ENCODE measurements at places on chromosomes 5 and 9. TPM values are rescaled to one million over a fixed set of nuclear protein-coding genes. Genes with fewer than 3 reads are reported as not detected.

Gene DUSP1
- 56.1 TPM for total RNA-seq

Gene STX17
- total RNA-seq: 23.7 TPM

Gene RC3H2
- total RNA-seq: 46.6 TPM

Gene FAM221B
- total RNA-seq: not detected

Gene SLC26A2
- total RNA-seq: 8.1 TPM

Gene FAM151B
- 2.0 TPM for total RNA-seq

Gene ENDOG
- 51.3 TPM for total RNA-seq

Gene TMC1
- 0.65 TPM for total RNA-seq

Gene SPINK7
- total RNA-seq: not detected

Gene FCN2
- not detected for total RNA-seq

DNA sequence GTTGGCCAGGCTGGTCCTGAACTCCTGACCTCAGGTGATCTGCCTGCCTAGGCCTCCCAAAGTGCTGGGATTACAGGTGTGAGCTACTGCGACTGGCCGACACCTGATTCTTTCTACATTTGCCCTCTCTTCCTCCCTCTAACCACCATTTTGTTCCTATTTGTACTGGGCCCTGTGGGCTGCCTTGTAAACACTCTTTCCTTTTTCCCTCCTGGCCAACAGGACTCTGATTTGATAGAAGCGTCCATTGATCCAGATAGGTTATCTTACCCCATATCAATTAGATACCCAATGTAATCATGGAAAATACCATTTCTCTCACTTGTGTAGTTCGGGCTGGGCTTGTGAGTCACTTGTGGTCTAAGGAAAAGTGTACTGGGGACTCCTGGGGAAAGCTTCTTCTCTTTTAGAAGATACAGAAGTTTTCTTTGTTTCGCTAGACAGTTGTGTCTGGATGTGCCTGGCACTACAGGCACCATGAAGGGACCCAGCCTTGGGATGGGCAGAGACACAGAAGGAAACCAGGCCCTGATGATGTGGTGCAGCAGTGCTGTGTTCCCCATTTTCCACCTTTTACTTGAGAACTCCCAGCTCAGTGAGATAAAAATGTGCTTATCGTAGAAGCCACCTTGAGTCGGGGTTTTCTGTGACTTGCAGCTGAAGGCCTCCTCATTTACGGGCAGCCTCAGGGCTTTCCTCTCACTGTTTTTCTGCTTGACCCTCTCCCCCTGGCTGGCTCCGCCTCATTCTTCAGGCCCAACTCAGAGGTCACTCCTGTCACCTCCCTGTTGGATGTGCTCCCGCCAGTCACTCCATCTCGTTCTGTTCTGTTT is 32.8 kb upstream of the CPEB4 start:
- H3K4me1 ChIP-seq: peaks cover 14% of the 10 kb centered on the region
- H3K36me3 ChIP-seq: no peaks in the 10 kb centered on the region
- H3K27ac ChIP-seq: no peak overlapping the region
- H3K4me3 ChIP-seq: no peak overlapping the region

- H3K36me3 ChIP-seq: no peaks in the 10 kb centered on the region
- peaks cover 27% of the 10 kb centered on the region for H3K27me3 ChIP-seq
- no peak overlapping the region for H3K4me3 ChIP-seq
- H3K27ac ChIP-seq: no peak overlapping the region
Observed at GRCh38 chr5:175873088-175873454, 1.7 kb downstream of the CPLX2 start.

DNA sequence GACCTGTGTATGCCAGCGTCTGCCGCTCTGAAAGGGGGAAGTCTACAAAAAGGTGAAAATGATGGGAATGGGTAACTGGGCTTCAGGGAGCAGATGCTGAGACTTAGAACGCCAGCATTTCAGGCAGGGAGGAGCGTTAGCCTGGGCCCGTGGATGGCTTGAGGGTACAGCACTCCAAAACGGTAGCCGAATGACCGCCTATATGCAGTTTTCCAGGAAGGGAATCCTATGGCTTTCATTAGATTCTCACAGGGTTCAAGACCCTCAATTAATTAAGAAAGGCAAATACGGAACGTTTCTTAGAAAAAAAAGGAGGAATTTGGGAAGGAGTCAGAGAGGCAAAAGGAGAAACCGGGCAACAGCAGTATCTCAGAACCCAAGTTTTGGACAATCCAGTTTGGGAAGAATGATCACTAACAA is 639 bp downstream of the AMACR start:
- H3K4me3 ChIP-seq: peak overlapping the region; percentile 64
- H3K4me1 ChIP-seq: peaks cover 11% of the 10 kb centered on the region
- H3K27me3 ChIP-seq: no peaks in the 10 kb centered on the region
- H3K36me3 ChIP-seq: peaks cover 31% of the 10 kb centered on the region
- peak overlapping the region; percentile 91 for H3K27ac ChIP-seq

GRCh38 chr5:59460368-59461153 is 433.0 kb downstream of the PDE4D start:
- no peaks in the 10 kb centered on the region for H3K4me1 ChIP-seq
- DNase-seq: no peak
- no peaks in the 10 kb centered on the region for H3K36me3 ChIP-seq
- H3K27ac ChIP-seq: no peak overlapping the region
- H3K4me3 ChIP-seq: no peak overlapping the region
- H3K27me3 ChIP-seq: no peaks in the 10 kb centered on the region

DNA sequence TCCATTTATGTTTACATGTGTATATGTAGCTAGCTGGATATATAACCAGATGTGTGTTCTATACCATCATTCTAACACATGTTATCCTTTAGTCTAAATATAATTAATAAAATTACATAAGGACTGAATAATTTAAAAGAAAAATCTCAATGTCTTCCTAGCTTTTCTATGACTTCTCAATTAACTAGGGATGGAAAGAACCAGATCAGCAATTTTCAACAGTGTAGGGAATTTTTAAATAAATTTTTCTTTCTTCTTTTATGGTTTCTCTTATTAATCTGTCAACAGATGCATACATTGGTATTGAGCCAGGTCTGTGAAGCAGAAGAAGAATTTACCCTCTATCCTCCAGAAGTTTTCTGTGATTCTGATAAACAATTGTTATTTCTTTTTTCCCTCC is 2180.4 kb upstream of the C9orf72 start:
- no peak for DNase-seq
- H3K4me1 ChIP-seq: no peaks in the 10 kb centered on the region
- H3K4me3 ChIP-seq: no peak overlapping the region
- no peaks in the 10 kb centered on the region for H3K27me3 ChIP-seq

DNA sequence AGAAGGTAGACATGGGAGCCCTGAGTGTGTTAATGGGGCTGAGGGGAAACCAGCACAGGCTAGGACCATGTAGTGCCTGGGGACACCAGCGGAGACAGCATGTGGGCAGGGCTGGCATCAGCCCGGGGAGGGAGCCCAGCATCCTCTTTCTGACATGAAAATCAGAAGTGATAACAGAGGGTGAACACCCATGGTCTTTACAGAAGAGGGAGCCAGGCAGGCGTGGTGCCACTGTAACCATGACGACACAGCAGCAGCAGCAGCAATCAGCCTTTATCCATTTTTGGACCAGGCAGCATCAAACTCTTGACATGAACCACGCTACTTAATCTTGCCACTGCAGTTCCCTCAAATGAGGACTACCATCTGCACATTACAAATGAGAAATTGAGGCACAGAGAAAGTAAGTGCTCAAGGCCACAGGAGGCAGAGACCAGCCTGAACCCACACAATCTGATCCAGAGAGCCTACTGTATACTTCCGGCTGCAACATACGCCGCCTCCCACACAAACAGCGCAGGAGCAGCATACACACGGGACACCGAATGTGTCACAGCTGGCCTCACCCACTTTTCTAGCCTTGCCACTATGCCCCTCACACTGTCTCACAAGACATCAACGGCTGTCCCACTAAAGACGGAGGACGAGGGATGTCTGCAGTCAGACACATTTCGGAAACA is 23.8 kb downstream of the CAMSAP1 start:
- DNase-seq: no peak
- H3K4me1 ChIP-seq: peaks cover 45% of the 10 kb centered on the region
- no peak overlapping the region for H3K4me3 ChIP-seq
- no peaks in the 10 kb centered on the region for H3K36me3 ChIP-seq
- no peak overlapping the region for H3K27ac ChIP-seq
- H3K27me3 ChIP-seq: no peaks in the 10 kb centered on the region

GRCh38 chr5:65026816-65027548 is 258.3 kb downstream of the CWC27 start:
- H3K36me3 ChIP-seq: no peaks in the 10 kb centered on the region
- H3K4me3 ChIP-seq: no peak overlapping the region
- no peaks in the 10 kb centered on the region for H3K27me3 ChIP-seq
- H3K4me1 ChIP-seq: no peaks in the 10 kb centered on the region
- no peak overlapping the region for H3K27ac ChIP-seq

DNA sequence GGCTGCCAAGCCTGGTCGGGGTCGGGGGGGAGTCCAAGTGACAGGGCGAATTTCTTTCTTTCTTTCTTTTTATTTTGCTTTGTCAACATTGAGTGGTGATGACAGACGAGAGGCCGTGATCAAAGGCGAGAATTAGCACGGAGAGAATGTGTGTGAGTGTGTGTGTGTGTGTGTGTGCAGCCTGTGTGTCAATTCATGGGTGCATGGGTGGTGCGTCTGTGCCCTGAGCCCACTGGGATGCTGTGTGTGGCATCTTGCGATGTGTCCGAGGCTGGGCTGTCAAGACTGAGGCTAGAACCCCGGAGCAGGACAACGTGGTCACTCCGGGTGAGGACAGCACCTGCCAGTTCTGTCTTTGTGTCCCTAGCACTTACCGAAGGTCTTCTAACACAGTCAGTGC is 4.7 kb upstream of the FIBCD1 start:
- no peak overlapping the region for H3K4me3 ChIP-seq
- H3K36me3 ChIP-seq: no peaks in the 10 kb centered on the region
- peaks cover 20% of the 10 kb centered on the region for H3K4me1 ChIP-seq
- no peak for DNase-seq

- H3K4me3 ChIP-seq: no peak overlapping the region
- H3K4me1 ChIP-seq: no peaks in the 10 kb centered on the region
- no peaks in the 10 kb centered on the region for H3K27me3 ChIP-seq
- no peaks in the 10 kb centered on the region for H3K36me3 ChIP-seq
- DNase-seq: no peak
Observed at GRCh38 chr9:38182321-38182720, 113.3 kb upstream of the SHB start.

GRCh38 chr9:13424204-13424603 is 144.7 kb upstream of the MPDZ start:
- H3K4me1 ChIP-seq: peaks cover 16% of the 10 kb centered on the region
- no peak for DNase-seq
- no peaks in the 10 kb centered on the region for H3K36me3 ChIP-seq
- no peak overlapping the region for H3K27ac ChIP-seq
- H3K27me3 ChIP-seq: no peaks in the 10 kb centered on the region
- no peak overlapping the region for H3K4me3 ChIP-seq

DNA sequence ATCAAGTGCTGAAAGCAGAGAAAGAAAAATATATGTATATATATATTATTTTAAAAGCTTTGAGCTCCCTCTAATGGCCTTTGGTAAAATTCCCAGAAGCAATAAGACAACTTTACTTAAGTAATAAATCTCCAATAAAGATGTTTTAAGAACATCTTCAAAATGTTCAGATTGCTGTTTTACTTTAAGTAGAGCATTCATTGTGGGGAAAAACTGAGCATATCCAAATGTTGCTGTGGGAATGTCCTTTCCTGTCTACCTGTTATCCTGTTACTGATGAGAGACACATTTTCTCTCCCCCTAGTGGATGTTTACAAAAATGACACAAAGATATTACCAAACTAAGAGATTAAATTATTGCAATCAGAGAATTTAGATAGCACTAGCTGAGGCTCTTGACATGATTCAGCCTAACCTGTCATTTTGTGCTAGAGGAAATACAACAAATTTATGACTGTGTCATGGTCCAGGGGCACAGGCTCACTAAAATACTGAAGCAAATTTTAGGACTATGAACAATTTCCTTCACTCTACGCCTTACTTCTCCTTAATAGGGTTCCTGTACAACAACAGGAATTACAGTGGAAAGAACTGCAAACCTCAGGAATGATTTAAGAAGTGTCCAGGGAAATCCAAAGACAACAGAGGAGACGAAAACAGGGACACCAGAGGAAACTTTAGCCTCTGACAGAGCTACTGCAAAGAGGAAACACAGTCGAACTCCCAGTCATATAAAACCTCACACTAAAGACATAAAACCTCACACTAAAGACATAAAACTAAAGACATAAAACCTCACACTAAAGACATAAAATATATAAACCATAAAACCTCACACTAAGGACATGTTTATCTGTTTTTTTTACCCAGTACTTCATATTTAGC is 24.3 kb upstream of the PRRC1 start:
- no peaks in the 10 kb centered on the region for H3K36me3 ChIP-seq
- H3K27me3 ChIP-seq: peaks cover 10% of the 10 kb centered on the region
- H3K4me1 ChIP-seq: no peaks in the 10 kb centered on the region
- DNase-seq: no peak
- no peak overlapping the region for H3K4me3 ChIP-seq

GRCh38 chr5:131812371-131813160 is 15.7 kb upstream of the FNIP1 start:
- DNase-seq: no peak
- H3K4me1 ChIP-seq: peaks cover 10% of the 10 kb centered on the region
- no peaks in the 10 kb centered on the region for H3K36me3 ChIP-seq

DNA sequence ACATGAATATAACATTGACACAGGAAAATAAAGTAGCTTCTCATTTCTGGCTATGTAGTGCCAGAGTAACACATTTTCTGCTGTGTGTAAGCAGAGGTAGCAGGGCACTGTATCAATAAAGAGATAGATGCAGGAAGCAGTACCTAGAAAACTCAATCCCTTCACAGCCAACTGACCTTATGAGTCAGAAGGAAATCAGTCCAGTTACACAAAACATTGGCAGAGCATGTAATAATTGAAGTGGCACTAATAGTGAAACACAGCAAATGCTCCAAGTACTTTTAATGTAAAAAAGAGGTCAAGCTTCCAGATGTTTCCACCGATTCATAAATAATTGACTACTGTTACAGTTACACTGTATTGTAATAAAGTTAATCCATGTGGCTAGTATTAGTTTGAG is 706.6 kb downstream of the EFNA5 start:
- no peak overlapping the region for H3K4me3 ChIP-seq
- no peak overlapping the region for H3K27ac ChIP-seq
- no peaks in the 10 kb centered on the region for H3K36me3 ChIP-seq
- no peak for DNase-seq
- H3K4me1 ChIP-seq: no peaks in the 10 kb centered on the region

DNA sequence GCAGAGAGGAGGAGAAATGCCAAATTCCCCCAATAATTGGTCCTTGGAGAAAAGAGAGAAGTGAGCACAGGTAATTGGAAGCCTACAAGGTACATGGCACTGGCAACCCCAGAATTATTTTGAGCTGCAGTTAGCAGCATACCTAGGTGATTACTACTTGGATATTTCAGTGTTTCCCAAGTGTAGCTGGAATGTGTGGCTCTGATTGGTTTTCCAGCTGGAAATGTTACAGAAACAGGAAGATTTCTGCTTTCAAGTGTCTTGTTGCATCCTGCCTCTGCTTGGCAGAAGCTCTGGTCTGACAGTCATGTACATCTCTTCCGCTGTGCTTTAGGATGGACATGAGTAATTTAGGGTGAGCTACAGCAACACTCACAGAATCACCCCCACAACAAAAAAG is 262.1 kb downstream of the ENC1 start:
- H3K27me3 ChIP-seq: no peaks in the 10 kb centered on the region
- H3K4me3 ChIP-seq: no peak overlapping the region
- peaks cover 12% of the 10 kb centered on the region for H3K4me1 ChIP-seq
- H3K27ac ChIP-seq: no peak overlapping the region
- DNase-seq: no peak

GRCh38 chr5:135140446-135141204 is 106.6 kb upstream of the PITX1 start:
- no peak overlapping the region for H3K4me3 ChIP-seq
- no peaks in the 10 kb centered on the region for H3K27me3 ChIP-seq
- DNase-seq: no peak
- H3K36me3 ChIP-seq: no peaks in the 10 kb centered on the region
- H3K27ac ChIP-seq: no peak overlapping the region

GRCh38 chr9:117411547-117411946 is 3.3 kb downstream of the ASTN2 start:
- no peak overlapping the region for H3K4me3 ChIP-seq
- peaks cover 8% of the 10 kb centered on the region for H3K4me1 ChIP-seq
- no peak for DNase-seq
